ENCODE measurements at places on chromosomes 4 and X.
A peak's percentile ranks its signal among the peaks of the same experiment; 100 is the strongest.

GRCh38 chr4:128517739-128518510 lies 230.3 kb upstream of the PGRMC2 start:
- peak; percentile 96 for DNase-seq

DNA sequence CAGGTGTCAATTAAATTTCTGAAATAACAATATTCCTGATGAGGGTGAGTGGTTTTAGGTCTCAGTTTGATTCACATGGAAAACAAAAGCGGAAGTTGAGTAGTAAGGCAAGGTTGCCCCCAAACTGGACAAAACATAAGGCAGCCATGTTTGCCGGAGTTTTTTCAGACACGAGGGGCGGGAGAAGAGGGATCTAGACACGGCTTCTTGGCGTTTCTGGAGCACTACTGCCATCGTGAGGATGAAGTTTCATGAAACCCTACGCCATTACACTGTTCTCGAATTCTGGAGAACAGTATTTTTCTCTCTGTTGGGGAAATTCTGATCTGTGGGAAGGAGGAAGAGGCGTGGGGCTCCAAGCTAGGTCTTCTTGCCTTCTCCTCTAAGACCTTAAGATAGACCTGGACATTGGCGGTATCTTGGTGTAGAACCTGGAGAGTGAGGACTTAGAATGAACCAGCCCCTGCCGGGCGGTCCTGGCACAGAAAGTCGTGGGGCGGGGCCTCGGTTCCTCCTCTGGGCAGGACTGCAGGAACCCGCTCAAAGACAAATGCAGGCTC lies 160.3 kb downstream of the OR13H1 start:
- peak; percentile 1 for DNase-seq

GRCh38 chr4:144313370-144313769 lies 172.9 kb upstream of the GYPA start:
- no peak for DNase-seq

DNA sequence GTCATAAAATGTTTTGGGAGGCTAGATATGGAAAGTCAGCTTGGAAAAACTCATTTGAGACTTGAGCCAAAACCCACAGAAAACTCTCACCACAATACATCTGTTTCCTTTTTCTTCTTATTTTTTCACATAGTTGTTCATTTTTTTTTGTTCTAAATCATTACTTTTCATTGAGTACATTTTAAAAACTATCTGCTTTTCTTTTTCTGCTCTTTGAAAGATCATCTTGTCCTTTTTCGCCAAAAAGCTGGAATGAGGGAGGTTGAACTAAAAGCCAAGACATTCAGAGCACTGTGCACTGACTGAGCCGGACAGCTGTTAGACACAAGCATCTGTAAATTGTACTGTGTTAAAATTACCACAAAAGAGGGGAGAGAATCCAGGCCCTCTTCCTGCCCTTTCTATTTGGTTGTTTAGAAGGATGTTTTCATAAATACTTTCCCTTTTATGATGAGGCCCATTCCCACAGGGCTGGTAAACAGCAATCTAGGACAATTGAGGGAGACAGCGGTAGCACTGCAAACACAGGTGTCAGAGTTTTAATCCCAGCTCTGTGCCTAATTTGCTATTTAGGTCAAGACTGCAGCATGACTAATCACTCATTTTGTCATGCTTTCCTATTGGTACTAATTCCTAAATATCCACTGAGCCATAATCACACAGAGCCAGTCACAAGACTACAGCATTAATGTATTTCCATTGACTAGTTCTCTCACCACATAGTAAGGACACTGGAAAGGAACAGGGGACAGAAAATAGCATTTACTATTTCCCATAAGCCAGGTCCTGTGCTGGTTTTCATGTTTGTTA lies 7.3 kb upstream of the RNF150 start:
- DNase-seq = no peak

DNA sequence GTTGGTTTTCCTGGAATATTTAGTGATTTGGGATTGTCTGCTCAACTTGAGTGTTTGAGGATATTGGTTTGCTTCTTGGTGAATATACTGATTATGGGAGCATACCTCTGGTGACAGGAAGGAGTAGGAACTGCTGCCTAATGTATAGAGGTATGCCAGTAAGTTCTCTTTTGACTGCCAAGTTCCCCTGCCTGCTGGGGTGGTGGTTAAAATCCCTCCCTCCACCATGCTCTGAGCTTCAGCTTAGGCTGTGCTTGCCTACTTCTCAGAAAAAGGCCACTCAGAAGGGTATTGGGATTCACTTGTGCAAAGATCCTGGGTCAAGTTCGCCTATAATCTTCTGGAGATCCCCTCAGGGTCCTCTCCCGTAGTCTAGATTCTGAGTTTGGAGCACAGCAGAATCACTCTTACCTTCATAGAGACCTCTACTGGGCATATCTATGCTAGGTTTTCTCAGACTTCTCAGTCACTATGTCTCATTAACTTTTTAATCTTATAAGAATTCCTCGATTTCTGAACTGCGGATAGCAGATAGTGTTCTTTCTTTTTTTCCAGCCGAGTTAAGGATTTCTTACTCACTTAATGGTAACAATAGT lies 44.7 kb upstream of the DCK start:
- no peak for DNase-seq

- DNase-seq = no peak
Measured at GRCh38 chr4:20268028-20268427, 16.3 kb downstream of the SLIT2 start.

DNA sequence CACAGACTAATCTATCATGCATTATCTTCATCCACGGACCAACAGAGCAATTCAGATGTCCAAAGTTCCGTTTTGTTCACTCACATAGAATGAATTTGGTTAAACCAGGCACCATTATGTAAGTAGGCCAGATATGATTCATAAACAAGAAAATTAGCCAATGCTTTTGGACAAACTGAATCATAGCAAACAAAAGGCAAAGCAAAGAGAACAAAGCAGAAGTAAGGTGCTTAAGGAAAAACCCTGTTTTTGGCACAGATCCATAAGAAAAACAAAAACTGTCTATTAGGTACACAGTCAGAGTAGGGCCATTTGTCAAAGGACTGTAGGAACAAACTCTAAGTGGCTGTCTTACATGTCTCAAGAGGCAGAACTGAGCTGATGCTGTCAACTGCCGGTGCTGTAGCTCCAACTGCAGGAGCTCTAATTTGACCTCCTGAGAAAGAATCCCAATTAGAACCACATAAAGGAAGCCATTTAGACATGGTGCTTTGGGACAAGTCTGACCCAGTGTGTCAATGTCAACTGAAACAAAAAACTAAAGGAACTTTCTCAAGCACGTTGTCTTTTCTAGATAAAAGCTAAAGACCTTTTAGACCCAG lies 146.7 kb downstream of the COL25A1 start:
- DNase-seq = no peak

DNA sequence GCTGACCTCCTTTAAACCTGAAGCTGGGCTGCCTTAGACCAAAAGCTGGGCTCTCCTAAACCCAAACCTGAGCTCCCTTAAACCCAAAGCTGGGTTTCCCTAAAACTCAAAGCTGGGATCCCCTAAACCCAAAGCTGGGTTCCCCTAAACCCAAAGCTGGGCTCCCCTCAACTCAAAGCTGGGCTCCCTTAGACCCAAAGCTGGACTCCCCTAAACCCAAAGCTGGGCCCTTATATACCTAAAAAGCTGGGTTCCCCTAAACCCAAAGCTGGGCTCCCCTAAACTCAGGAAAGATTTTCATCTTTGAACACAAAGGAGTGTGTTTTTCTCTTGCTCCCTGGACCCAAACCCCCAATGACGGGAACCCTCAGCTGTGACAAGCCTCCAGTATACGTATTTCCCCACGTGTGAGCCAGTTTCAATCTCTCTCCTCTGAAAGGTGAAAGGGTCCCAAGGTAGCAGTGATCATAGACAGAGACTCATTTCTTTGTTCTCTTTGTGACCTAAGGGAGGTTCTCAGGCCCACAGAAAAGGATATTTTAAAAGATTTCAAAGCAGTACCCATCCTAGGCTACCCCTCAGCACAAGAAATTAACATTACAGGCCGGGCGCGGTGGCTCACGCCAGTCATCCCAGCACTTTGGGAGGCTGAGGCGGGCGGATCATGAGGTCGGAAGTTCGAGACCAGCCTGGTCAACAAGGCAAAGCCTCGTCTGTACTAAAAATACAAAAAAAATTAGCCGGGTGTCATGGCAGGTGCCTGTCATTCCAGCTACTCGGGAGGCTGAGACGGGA lies 31.3 kb upstream of the ASMTL start:
- no peak for DNase-seq

- DNase-seq = no peak
Measured at GRCh38 chr4:123327346-123327745, 69.2 kb upstream of the SPRY1 start.

DNA sequence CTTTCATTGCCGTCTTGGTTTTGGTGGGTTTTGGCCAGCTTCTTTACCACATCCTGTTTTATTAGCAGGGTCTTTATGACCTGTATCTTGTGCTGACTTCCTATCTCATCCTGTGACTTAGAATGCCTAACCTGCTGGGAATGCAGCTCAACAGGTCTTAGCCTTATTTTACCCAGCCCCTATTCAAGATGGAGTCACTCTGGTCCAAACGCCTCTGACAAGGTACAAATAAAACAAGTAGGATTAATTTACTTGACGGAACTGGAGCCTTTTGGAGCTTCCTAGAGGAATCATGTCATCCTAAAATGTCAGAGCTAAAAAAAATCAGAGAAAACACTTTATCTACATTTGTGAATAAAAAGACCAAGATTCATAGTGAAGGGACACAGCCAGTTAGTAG lies 66.2 kb upstream of the ATXN3L start:
- peak; percentile 27 for DNase-seq
